ENCODE measurements at places on chromosomes 1 and 21.
A peak's percentile ranks its signal among the peaks of the same experiment; 100 is the strongest.

- no peak for DNase-seq
Observed at GRCh38 chr1:11708554-11709350, 17.2 kb downstream of the DRAXIN start.

GRCh38 chr1:207844371-207844770 lies 66.6 kb downstream of the CD34 start:
- no peak for DNase-seq

- no peak for DNase-seq
Observed at GRCh38 chr1:110548381-110548780, 29.4 kb upstream of the KCNA10 start.

- DNase-seq: no peak
Observed at GRCh38 chr1:211557894-211558625, 20.9 kb downstream of the SLC30A1 start.

DNA sequence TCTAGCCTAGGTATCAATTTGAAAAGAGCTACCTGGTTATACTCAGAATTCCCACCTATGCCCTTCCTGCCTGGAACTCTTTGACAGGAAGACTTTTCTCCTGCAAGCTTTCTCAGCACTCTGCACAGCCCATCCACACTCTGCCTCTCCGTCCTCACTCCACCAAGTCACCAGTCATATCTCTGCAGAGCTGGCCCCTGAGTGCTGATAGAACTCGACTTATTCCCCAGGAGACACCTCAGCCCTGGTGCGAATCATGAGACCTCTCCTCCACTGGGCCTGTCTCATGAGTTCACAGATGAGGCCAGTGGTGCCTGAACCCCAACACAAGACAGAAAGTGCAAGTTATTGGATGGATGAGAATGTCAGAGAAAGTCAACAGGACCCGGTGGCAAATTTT lies 32.0 kb downstream of the COLGALT2 start:
- no peak for DNase-seq

GRCh38 chr1:192986110-192986747 lies 72.9 kb downstream of the UCHL5 start:
- peak; percentile 61 for DNase-seq

GRCh38 chr1:245434280-245434679 lies 279.5 kb downstream of the KIF26B start:
- DNase-seq: no peak

DNA sequence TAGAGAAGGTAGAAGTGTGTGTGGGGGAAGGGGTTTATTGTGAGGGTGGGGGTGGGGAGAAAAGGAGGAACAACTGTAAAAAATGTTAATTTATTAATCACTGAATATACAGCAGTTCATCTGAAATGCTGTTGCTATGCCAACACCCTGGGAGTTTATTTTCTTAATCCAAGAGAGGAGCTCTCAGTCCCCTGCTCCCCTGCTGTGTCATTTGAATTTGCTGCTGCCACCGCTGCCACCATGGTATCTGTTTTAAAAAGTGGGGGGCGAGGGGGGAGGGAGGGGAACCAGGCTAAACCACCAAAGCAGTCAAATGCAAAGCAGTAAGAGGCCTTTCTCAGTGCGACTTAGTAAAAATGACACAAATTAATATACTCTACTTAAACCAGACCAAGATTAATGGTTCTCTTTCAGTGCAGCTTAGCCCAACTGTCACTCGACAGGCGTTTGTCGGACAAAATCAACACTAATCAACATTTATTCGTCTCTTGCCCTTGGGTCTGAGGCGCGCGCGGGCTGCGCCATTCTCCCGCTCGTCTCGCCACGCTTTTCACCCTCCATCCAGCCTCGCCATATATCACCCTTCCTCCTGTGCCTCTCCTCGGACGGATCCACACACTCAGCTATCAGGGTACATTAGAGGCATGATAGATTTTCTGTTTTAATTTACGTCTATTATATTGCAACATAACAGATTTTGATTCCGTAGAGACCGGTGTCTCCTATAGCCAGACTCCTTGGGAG lies 76.2 kb downstream of the PBX1 start:
- DNase-seq: no peak

- no peak for DNase-seq
Observed at GRCh38 chr1:215489771-215490565, 77.1 kb upstream of the KCTD3 start.

GRCh38 chr21:44628707-44629391 lies 2.0 kb downstream of the KRTAP10-9 start:
- no peak for DNase-seq

DNA sequence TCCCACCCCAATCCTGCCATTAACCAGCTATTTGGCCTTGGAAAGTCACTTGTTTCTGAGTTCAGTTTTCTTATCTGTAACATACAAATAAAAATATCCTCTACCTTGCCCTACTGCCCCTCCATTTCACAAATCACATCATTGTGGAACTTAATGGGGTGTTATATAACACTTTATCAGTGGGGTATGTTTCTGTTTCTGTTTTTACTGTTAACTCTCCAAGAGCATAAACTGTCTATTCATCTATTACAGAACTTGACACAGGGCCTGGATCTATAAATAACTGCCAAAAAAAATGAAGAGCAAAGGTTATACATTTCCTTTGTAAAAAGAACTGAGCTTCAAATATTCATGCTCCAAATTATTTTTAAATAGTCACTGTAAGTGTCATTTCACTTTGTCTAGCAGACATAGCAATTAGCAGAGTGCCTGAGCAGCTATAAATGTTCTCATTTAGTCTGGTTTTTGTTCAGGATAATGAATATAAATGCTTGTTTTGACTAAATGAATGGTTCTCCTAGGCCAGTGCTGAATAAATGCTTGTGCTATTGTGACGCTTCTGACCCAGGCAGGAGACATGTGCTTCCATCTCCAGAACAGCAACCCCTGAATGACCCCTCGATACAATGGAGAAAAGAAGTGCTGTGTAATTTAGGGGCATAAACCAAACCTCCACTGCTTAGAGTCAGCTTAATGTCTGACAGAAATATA lies 7.4 kb downstream of the PIGM start:
- DNase-seq: no peak

DNA sequence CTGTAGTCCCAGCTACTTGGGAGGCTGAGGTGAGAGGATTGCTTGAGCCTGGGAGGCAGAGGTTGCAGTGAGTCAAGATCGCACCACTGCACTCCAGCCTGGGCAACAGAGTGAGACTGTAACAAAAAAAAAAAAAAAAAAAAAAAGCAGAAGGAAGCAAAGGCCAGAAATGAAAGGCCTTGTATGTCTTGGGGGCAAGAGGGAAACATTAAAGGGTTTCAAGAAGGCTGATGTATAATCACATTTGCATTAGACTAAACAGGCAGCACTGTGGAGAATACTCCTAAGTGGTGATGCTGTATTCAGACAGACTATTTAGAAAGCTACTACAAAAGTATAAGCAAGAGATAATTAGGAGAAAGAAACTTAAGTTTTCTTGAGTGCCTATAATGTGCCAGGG lies 10.4 kb downstream of the ANP32E start:
- DNase-seq: no peak

DNA sequence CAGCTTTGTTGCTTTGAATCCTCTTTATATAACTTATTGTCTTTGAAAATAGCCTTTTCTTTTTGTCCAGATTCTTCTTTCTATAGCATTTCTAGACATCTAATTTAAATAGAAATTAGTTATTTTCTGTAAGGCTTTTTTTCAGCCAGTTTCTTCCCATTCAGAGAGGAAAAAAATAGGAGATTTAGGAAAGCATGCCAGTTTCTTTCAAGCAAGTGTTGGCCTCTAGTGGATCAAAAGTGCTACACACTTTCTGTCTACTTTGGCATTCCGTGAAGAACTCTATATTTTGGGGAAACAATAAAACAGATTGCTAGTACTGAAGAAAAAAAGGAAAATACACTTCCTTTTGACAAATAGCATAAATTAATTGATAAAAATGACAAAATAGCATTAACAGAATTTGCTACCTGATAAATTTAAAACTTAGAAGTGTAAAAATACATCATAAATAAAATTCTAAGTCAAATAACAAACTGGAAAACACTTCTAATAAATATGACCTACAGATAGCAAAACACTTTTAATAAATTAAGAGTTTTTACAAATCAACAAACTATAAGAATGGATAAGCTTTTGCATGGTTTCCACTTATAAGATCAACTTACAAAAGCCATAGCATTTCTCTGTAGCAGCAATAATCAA lies 13.1 kb upstream of the EXO1 start:
- DNase-seq: no peak

- no peak for DNase-seq
Observed at GRCh38 chr21:46544003-46544402, 60.9 kb downstream of the S100B start.

- DNase-seq: no peak
Observed at GRCh38 chr1:151255381-151255780, 847 bp downstream of the PSMD4 start.

DNA sequence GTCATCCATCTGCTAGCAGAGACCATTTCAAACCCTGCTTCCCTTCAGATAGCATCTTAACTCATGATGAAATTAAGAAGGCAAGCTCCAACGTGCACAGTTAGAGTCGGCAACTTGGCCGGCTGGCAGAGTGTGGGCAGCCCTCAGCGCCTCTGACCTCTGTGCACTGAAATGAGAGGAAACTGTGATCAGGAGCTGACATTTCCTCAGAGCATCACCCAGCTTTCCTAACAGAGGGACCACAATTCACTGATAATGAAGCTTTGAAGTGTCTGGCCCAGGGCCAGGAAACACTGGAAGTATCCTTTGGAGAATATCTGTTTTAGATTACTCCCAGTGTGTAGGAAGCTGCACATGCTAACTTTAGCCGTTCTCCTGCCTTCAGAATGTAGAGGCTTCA lies 145.0 kb upstream of the ZC3H11B start:
- no peak for DNase-seq

DNA sequence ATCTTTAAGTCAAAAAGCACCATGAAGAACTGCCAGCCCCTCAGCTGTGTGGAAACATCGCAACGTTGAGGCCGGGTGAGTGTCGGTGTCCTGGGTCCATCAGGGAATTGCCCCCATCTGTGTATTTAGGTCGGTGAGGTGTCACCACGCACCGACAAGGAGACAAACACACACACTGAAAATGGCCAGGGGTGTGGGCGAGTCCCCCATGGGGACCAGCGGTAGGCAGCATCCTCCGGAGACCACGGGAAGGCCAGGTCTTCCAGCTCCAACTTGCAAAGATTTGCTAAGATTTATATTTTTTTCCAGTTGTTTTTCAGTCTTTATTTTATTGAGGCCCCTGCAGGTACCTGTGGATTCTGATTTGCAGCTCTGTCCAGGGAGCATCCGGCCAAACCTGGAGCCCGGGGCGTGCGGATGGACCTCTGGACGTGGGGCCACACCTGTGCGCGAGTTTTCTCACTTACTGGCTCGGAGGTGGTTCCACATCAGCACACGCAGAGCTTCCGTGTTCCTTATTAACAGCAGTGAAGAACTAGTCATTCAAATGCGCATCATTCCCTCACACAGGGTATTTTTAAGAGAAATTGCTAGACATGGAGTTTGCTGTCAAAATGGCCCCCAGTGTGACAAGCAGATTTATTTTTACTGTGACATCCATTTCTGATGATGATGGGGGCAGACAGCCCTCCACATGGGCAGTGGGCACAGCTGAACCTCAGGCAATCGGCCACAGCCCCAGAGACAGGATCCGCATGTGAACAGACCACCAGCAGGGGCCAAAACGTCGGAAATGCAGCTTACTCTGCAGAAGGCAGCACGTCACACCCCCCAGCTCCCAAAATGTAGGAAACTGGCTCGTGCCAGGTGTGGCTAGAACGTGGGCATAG lies 17.2 kb upstream of the SLC19A1 start:
- no peak for DNase-seq

GRCh38 chr1:53450225-53450624 lies 9.0 kb upstream of the DMRTB1 start:
- no peak for DNase-seq

- no peak for DNase-seq
Observed at GRCh38 chr1:171948511-171948910, 107.2 kb downstream of the DNM3 start.

DNA sequence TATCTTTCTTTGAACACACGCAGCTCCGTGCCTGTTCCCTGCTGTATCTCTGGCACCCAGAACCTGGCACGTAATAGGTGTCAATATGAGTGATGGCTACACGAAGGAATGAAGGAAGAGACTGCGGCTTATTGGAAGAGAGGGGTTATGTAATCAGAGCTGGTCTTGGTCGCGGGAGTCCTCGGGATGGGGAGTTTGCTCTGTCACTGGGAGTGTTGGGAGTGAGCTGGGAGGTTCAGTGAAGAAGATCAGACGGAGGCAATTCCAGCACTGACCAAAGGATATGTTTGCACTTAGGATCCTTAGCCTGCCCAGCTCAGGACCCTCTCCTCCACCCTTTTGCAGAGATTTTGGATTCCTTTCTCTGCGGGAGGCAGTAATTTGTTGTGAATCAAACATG lies 709.1 kb downstream of the PTPRU start:
- DNase-seq: no peak

DNA sequence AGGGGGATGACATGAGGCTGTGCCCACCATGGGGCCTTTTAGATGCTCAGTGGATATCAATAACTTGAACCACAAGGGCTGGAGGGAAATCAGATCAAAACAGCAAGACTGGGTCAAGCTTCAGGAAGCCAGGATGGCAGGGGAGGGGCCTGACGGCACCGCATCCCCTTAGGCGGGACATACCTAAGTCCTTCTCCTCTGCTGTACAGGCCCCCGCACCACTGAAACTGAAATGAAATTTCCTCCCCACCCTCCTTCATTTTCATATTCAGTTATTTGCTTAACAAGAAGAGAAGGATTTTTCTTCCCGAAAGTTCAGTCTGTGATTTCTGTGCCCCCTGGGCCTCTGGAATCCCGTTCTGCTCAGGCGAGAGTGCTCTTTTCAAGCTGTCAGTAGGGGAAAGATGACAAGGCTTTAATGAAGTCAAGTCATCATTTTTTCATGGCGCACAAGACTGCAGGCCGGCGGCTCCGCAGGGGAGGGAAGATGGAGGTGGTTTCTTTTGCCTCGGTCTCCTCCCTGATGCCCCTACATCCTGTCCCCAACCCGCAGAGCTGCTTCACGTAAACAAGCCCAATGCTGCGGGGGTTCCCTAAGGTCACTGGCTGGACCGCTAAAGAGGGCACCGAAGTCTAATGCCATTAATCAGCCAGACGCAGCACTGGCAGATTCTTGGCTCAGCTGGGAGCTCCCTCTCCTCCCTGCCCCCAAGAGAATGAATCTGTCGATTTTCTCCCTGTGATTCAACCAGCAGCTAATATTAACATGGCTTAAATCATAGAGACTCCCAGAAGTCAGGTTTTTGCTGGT lies 264.8 kb downstream of the C1orf94 start:
- no peak for DNase-seq

- DNase-seq: no peak
Observed at GRCh38 chr1:111487133-111487532, 13.3 kb downstream of the C1orf162 start.

DNA sequence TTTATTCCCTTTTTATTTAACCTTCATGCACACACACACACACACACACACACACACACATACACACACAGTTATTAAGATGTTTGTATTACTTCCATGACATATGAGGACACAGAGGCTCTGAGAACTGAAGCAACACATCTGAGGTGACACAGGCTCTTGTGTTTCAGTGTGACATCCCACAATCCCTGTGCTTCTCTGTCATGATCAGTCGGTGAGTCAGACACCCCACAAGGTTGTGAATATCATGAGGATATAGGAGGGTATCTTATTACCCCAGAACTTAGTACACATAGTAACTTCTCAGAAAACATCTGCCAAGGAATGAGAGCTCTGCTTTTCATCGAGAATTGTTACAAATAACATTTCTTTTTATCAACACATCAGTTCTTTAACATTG lies 459.3 kb downstream of the PLPP3 start:
- DNase-seq: no peak

Measured in activated T-cell treated with anti-CD3 and anti-CD28 coated beads for 48 hours (primary cell).